ENCODE measurements at places on chromosomes 11 and 22.

DNA sequence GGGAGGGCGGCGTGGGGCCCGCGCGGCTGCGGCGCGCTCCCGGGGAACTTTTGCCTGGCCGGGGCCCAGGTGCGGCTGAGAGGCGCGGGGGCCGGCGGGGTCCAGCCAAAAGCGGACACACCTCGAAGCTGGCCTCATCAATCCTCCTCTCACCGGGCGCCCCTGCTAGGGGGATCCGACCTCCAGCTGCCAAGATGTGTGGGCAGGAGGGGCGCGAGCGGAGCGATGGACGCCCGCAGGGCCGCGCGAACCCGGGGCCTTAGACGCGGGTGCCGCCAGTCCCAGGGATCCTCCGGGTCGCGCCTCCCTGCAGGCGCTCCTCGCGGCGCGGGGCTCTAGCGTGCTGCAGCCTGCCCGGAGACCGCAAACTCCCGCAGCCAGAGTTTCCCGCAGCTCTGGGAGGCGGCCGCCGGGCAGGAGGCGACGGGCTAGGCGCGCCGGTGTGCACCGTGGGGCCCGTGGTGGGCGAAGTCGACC is 785 bp downstream of the IGSF9B start:
- DNase-seq = no peak

DNA sequence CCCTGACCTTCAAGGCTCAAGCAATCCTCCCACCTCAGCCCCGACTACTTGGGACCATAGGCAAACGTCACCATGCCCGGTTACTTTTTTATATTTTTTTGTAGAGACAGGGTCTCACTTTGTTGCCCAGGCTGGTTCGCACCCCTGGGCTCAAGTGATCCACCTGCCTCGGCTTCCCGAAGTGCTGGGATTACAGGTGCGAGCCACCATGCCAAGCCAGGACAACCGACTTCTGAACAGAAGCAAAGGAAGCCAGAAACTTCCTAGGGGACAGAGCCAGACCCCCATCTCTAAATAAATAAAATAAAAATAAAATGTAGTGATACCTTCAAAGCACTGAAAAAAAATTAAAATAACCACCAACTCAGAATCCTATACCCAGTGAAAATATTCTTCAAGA is 26.4 kb downstream of the C11orf58 start:
- DNase-seq = no peak

- DNase-seq = no peak
Observed at GRCh38 chr11:117037279-117037974, 60.8 kb downstream of the SIK3 start.

DNA sequence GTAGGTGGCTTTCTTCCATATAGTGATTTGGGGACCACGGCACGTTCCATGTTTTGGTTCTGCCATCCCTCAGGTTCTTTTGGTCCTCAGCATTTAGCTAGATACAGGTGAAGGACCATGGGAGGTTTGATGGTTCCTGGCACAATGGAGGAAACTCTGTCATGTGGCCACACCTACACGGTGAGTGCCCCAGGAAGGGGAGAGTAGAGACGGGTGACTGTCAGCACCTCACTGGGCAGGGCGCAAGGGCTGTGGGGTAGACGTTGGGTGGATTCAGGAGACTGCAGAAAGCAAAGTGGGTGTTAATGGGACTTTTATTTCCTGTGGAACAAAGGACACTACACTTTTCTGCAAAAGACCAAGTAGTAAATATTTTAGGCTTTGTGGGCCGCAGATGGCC is 73.4 kb downstream of the PPP6R3 start:
- no peak for DNase-seq

- DNase-seq = no peak
Observed at GRCh38 chr11:86018249-86018648, 50.6 kb downstream of the PICALM start.

- DNase-seq = peak; percentile 25
Observed at GRCh38 chr22:27564806-27565205, 236.8 kb downstream of the MN1 start.

GRCh38 chr11:13261591-13262061 is 16.0 kb upstream of the BMAL1 start:
- no peak for DNase-seq

GRCh38 chr22:38649841-38650522 is 6.2 kb downstream of the FAM227A start:
- no peak for DNase-seq

DNA sequence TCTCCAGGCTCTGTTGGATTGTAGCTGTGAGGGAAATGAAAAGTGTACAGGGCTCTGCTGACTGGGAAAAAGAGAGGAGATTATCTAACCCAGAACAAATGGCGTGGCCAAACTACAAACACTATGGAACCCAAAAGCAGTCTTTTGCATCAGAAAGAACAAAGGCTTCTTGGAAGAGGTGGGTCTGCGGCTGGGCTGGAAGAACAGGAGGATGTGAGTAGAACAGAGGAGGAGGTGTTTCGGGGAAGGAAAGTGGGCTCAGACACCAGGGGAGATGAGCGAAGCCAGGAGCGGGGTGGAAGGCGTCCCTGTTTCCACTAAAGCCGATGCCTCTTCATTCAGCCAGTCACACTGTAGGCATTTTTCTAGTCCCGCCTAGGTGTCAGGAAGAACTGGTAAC is 12.0 kb downstream of the OVOL1 start:
- no peak for DNase-seq

GRCh38 chr11:104011044-104011443 is 25.4 kb upstream of the DDI1 start:
- no peak for DNase-seq

DNA sequence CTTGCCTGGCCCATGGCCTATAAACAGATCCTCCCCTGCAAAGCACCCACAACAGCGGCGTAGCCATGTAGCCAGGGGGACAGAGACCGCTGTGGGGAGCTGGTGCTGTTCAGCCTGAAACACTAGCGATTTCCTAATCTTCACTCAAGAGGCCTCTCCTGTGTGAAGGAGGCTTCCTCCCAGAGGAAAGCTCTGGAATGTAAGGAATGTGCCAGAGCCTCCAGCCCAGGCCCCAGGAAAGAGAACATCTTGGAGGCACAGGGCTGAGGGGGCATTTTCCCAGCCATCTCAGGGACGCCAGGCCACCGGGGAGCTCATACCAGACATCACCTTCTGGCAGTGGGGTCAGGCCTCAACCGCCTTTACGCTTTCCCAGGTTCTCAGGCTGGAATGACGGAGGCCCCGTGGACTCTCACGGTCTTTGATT is 24.0 kb downstream of the MIAT start:
- no peak for DNase-seq

GRCh38 chr11:57348052-57348451 is 9.9 kb downstream of the P2RX3 start:
- DNase-seq = no peak

DNA sequence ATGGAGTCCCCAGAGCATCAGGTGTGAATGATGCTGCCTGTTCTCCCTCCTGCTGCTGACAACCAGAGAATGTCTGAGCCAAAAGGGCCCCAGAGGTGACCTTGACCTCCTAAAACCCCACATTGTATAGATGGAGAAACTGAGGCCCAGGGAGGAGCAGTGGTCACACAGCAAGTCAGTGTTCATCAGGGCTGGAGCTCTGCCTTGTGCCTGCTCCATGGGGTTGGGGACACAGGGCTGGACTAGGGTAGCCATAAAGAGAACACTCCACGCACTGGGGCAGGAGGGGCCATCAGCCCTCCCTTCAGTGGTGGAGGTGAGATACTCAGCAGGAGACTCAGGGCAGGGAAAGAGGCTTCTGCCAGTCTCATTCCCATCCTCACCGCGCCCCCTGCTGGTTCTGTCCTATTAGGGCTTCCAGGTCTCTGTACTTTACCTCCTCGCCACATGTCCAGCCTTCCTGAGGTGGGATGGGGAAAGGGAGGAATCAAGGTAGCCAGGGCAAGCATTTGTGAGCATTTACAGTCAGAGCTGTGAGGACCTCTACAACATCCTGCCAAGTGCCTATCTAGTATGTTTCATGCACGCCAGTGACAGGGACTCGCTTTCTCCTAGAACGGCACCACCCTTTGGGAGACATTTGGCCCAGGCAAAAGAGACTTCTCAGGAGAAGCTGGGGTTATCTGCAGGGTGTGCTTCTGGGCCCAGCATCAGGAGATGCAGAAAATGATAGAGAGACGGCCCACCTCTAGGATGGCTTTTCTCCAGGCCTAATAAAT is 43.2 kb downstream of the NEU3 start:
- no peak for DNase-seq

- DNase-seq = no peak
Observed at GRCh38 chr11:132944569-132944944, 587.7 kb downstream of the OPCML start.

DNA sequence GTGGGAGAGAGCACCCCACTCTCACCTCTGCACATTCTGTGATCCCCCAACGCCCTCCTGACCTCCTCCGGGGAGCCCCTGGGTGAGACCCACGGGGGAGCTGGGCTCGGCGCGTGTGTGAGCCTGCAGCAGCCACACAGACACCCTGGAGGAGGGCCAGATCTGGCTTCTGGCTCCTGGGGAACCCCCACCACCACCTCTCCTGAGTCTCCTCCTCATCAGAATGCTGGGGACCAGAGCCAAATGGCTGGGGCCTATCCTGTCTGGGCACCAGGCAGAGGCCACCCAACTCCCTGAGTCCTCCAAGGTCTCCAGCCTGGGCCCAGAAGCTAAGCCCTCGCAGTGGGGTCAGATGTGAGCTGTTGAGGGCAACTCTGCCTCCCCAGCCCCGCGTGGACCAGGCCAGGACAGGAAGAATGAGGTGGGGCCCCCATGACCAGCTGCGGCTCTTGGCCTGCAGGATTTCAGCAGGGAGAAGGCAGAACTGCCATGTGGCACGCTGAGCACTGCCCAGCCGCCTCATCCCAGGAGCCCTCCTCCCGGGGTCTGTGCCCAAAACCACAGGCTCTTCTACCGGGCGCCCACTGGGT is 5.5 kb upstream of the PIM3 start:
- DNase-seq = no peak

DNA sequence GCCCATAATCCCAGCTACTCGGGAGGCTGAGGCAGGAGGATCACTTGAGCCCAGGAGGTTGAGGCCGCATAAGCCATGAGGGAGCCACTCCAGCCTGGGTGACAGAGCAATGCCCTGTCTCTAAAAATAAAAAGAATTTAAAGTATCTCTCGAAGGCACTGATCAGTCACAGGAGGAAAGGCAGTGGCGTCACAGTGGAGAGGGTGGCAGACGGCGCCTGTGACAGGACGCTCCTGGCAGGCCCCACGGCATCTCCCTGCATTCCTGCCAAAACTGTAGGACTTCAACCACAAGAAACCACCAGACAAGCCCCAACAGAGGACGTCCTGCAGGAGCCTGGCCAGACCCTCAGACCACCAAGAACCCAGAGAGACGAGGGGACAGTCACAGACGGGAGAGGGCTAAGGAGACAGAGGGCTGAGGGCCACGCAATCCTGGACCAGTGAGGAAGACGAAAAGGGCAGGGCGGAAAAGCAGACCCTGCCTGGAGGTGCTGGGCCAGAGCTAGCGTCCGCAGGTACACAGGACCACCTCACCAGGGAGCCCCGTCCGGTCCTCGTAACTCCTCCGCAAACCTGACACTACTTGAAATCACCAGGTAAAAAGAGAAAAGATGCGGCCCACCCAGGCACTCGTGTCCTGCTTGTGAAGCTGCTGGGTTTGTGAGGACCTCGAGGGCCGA is 5.9 kb downstream of the RNH1 start:
- DNase-seq = no peak

GRCh38 chr11:64204464-64204989 is 2.0 kb upstream of the FERMT3 start:
- peak; percentile 73 for DNase-seq

DNA sequence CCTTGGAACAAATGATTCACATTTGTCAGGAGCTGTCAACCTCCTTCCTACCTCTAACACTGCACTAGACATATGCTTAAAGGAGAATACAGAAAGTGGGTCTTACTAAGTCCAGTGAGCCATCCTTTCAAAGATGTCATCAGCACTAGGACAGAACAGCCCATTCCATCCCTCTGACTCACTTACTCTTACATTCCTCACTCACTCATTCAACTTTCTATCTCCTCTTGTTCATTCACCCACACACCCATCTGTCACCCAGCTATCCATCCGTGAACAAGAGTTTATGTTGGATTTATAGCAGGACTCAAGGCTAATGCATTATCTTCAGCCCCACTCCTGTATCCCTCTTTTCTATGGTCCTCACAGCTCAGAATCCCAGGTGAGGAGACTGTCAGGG is 9.1 kb downstream of the INSC start:
- no peak for DNase-seq

- DNase-seq = no peak
Observed at GRCh38 chr11:3134651-3135480, 30.2 kb downstream of the OSBPL5 start.

GRCh38 chr11:97158243-97158642 is 768.4 kb downstream of the JRKL start:
- no peak for DNase-seq

DNA sequence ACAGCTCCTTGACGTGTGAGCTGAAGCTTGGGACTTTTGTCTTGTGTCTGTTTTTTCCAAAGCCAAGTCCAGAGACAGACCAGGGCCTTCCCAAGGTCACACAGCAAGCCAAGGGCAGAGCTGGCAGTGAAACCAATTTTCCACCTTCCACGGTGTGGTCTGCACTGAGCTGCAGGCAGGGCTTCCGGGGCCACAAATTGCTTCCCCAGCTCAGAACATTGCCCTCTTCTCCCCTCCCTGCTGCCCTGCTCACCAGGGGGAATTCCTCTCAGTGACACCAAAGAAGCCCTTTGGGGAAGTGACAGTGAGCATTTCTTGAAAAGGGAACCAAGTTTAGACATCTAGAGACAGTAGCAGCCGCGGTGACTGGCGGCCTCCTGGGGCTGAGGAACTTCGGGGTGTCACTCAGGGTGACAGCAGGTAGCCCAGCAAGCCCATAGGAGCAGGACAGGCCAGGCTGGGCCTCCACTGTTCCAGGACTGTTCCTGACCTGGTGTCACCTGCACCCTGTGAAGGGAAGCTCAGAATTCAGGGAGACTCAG is 9.2 kb downstream of the FXYD2 start:
- no peak for DNase-seq

DNA sequence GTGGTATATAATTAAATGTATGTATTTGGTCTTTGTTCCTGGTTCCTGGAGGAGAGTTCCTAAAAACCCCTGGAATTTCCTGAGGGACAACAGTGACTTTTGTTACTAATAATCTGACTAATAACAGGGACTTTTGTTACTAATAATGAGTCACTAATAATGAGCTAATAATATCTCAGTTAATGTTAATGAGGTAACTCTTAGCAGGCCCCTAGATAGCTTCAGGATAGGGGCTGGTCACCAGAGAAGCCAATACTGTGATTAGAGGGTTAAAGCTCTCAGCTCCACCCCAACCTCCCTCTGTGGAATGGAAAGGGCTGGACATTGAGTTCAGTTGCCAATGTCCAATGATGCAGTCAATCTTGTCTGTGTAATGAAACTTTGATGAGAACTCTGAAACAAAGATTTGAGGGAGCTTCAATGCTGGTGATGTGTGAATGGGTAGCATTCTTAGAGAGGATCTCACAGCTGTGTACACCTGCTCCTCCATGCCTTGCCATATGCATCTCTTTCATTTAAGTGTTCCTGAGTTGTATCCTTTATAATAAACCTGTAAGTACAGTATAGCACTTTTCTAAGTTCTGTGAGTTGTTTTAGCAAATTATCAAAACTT is 1431.4 kb upstream of the TENM4 start:
- DNase-seq = no peak

DNA sequence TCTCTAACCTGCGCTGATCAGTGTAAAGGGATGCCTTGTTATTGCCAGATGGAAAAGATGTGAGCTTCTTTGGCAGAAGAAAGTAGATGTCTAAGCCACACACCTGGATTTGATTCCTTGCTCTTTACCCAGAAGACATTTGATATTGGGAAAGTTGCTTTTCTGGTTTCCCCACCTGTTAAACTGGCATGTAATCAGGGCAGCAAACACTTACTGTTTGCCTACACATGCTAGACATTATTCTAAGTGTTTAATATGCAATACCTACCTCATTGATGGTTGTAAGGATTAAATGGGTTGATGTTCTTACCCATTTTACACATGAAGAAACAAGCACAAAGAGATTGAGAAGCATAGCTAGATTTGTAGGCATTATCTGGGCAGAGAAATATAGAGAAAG is 16.6 kb downstream of the ASRGL1 start:
- peak; percentile 3 for DNase-seq
